ENCODE measurements at places on chromosomes 13 and 19.

DNA sequence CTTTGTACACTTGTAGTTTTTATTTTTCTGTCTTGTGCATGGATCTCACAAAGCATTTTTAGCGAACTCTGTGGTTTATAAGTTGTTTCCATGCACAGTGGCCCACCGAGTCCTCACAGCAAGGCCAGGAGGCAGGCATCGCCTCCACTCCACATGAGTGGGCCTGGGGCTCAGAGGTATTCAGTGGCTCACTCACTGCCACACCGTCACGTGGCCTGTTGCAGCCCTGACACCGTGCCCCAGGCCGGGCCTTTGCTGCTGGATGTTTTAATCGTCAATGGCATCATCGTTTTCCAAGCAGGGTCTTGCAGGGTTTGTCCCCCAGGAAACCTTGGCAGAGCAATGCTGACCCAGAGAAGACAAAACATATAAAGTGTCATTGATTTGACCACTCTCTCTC is 59.8 kb downstream of the SPACA7 start:
- no peak for DNase-seq

GRCh38 chr13:39200249-39200910 is 162.1 kb downstream of the NHLRC3 start:
- DNase-seq: no peak

DNA sequence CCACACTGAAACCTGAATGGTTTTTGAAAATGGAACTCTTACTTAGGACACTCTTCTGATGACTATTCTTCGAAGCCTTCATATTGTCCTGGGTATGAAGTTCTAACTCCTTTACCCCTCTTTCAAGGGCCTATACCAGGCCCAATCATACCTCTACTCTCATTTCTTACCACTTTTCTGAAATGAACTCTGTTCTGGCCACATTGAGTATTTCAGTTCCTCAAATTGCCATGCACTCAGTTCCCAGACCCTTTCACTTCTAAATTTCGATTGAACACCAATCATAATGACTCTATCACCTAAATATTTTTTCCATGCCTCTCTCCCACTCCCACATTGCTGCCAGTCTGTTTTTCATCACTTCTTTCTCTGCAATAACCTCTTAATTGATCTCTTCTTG is 53.7 kb downstream of the LACC1 start:
- no peak for DNase-seq

GRCh38 chr19:48552406-48553322 is 692 bp downstream of the SULT2B1 start:
- DNase-seq: peak; percentile 35

DNA sequence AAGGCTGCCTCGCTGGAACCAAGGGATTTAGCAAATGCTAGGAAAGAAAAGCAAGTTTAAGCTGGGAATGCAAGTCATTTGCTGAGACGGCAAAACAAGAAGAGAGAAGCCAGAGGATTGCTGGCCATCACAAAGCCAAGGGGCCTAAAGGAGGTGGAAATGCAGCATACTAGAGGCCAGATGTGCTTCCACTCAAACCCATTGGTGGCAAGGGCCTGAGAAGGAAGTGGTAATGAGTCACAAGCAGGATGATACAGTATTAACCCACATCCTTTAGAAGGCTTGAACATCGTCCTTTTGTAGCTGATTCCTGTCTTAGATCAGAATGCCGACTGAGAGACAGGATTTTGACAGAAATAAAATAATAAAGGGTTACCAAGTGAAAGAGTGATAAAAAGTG is 68.2 kb downstream of the ITGBL1 start:
- peak; percentile 94 for DNase-seq

DNA sequence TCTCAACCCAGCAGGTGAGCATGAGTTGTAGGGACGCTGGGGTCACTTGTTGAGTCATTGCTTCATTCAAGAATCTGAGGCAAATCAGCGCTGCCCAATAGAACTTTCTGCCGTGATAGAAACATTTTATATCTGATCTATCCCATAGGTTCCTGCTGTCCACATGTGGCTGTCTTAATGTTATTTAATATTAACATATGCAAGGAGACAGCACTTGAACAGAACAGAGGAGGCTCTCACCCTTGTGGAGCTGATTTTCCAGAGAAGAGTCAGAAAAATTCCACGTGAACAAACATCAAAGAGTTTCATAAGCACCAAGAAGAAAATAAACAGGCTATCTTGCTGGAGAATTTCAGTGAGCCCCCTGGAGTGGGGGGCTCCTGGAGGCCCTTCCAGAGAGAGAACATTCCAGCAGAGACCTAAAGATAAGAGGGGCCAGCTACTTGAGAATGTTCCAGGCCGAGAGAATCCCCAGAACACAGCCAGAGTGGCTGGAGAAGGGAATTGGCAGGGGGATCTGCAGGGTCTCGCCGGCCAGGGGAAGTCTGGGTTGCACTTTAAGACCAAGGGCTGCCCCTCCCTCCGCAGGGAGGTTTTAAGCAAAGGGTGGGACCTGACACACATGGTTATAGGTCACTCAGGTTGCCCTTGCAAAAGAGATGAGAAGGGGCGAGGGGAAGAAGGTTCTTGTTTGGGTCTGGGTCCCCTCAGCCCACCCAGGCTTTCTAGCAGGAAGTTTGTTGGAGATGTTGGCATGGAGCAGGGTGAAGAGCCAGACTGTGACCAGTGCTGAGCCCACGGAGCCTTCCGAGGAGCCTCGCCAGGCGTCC is 135.7 kb downstream of the CRYL1 start:
- DNase-seq: no peak

DNA sequence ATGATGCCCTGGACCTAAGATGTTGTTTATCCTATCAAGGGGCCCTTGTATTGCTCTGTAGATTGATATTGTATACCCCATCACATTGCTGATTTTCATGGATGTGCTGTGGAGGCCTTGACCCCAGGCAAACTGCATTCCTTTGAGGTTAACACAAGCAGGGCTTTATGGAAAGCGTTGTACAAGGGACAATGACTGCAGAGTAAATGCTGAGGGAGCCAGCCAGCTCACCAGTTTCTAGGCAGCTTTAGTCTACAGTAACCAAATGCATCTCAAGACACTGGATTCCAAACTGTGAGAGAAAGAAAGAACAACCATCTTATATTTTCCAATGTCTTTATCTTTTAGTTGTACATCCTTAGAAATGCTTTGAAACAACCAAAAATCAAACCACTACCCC is 34.1 kb upstream of the EDNRB start:
- no peak for DNase-seq

Measured in A172 (cell line).